ENCODE measurements at places on chromosomes 4 and X. TPM values are rescaled to one million over a fixed set of nuclear protein-coding genes. Genes with fewer than 3 reads are reported as not detected.

The TEX13C gene
- total RNA-seq, result not detected

The AKAP4 gene
- total RNA-seq, result not detected

The MAGED4B gene
- total RNA-seq, result 8.3 TPM

The FATE1 gene
- not detected for total RNA-seq

The LDOC1 gene
- 36.2 TPM for total RNA-seq

The FGG gene
- total RNA-seq, result 0.57 TPM

The STARD8 gene
- total RNA-seq, result 10.9 TPM

The LIAS gene
- total RNA-seq, result 25.0 TPM

The SMARCA5 gene
- total RNA-seq, result 44.4 TPM

The GPM6B gene
- total RNA-seq, result 15.9 TPM

The HDAC8 gene
- total RNA-seq, result 42.1 TPM

The MAGEB1 gene
- total RNA-seq, result not detected

The PAGE2 gene
- total RNA-seq, result not detected

The AFF2 gene
- total RNA-seq, result 2.3 TPM

The ADH6 gene
- 3.1 TPM for total RNA-seq

The SYP gene
- 1.7 TPM for total RNA-seq

All from ureter (tissue), 1 donor.